Stimulated activated memory B cell treated with anti-CD40 and anti-IgM and Interleukin-4, amounts not matched to agents 10 μg/mL and 1 μg/mL and 100 μg/mL, for 72 hours (primary cell): ENCODE measurements at places on chromosomes 3 and 15.

- no peak for ATAC-seq
Observed at GRCh38 chr3:65433480-65433879, 605.2 kb downstream of the MAGI1 start.

DNA sequence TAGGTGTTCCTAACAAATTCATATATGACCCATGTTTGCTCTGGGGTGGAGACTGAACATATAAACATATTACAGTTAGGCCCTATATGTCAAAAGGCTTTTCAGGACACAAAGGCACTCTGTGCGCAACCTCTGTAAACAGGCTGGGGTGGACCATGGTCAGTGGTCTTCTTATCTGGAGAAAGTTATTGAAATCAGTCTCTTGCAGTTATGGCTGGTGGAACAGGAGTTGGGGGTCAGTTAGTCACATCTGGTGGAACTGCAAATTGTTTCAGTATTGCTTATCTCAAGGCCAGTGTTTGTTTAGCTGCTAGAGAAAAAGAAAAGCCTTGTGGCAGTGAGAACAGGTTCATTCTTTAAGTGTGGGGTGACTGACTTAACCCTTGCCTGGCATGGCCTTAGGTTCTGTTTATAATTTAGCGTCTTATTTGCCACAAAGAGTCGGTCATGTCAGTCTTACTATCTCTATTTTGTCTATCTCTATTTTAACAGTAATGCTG lies 5.9 kb upstream of the GP9 start:
- no peak for ATAC-seq

DNA sequence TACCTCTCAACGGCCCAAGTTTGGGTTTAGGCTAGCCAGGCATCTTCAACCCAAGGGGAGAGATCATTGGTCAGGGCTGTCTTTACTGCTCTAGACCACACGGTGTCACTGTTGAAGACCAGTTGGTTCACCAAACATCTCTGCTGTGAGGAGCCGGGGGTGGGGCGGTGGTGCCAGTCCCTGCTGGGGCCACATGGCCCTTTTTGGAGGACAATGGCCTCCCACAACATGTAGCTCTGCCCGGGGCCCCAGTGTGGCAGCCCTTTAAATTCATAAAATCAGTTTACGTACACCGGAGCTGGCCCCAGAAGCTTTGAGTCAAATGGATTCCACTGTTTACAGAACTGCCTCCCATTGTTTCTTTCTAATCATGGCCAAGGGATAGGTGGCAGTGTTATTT lies 19.1 kb upstream of the TM4SF18 start:
- ATAC-seq: peak; percentile 53

- ATAC-seq: no peak
Observed at GRCh38 chr3:186079925-186080324, 29.0 kb downstream of the ETV5 start.

DNA sequence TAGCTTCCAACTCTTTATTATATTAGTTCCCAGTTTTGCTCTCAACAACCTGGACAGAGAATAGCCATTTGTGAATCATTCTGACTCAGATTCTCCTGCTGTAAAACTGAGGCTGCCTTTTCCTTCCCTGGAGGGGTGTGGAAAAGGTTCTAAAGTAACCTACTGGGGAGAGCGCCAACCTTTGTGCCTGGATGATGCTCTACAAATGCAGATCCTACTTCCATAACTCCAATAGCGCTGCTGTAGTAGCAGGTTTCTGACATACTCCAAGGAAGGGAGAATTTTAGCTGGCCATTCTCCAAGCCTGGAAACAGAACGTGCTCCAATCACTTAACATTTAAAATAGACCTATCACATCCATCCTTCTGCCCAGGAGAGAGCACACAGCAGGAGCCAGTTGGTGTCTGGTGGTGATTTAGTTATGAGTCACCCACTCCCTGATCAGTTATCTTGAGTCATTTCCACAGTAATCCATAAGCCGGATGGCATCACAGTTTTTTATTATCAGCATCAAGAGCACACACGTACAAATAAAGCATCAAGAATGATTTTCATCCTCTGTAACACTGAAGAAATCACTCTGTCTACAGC lies 38.3 kb downstream of the MYH15 start:
- no peak for ATAC-seq

GRCh38 chr3:24407980-24408680 lies 86.5 kb downstream of the THRB start:
- ATAC-seq: no peak

GRCh38 chr3:124688581-124689454 lies 41.4 kb upstream of the UMPS start:
- peak; percentile 81 for ATAC-seq

- no peak for ATAC-seq
Observed at GRCh38 chr3:119413603-119414280, 49.7 kb downstream of the TMEM39A start.

DNA sequence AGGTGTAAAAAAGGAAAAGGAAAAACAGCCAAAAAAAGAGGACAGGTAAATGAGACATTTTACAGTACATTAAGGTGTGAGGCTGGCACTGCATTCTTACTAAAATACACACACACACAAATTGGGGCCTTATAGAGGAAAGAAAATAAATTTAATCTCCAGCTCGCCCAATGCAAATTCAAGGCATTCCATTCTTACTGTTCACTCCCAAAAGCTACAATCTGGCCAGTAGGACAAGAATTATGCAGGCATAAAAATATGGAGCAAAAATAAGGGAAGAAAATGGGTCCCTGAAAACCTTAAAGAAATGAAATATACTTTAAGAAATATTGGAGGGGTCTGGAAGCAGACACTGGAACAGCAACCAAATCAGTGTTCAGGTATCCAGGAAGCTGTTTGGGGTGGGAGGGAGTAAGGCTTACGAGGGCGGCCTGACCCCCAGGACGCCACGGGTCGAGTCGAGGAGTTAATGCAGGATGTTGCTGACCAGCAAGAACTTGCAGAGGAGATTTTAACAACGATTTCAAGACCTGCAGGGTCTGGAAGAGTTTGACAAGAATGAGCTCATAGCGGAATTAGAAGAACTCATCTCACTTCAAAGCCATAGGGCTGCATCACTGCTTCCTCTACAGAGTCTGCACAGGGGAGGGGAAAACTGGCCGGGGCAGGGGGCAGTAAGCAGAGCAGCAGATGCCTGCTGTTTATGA lies 245.5 kb downstream of the TBL1XR1 start:
- no peak for ATAC-seq

DNA sequence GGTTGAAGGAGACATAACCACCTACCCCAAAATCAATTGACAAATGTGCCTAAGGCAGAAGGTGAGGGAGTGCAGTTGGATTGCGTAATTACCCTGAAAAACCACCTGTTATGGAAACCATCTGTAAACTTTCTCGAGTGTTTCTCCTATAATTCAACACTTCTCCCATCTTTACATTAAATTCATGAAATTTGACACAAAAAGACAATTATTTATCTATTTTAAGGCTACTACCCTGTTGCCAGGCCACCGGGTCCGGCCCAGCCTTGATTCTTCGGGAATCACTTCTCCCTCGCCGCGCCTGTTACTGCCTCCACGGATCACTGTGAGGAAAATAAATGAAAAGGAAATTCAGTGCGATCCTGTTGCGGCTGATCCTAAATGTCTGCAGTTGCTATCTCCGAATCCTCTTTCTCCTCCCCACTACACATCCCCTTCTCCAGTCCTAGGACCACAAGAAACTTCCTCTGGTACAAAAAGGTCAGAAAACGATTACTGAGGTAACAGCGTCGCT lies 646 bp downstream of the IQCB1 start:
- no peak for ATAC-seq

GRCh38 chr15:51680321-51680720 lies 982 bp upstream of the SCG3 start:
- no peak for ATAC-seq

DNA sequence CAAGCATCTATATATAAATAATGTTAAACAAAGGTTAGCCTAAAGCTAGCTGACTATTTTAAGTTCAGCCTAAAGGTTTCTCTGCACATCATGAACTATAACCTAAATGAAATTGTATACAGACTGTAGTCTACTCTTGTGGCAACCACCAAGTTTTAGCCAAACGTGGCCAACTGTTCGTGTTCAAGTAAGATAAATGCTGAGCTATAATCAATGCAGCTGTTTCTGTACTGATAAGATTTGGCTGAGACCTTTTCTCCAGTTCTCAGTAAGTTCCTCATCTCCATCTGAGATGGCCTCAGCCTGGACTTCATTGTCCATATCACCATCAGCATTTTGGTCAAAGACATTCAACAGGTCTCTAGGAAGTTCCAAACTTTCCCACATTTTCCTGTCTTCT lies 43.7 kb upstream of the IGSF10 start:
- ATAC-seq: no peak

GRCh38 chr3:43259626-43260025 lies 26.7 kb upstream of the SNRK start:
- no peak for ATAC-seq

GRCh38 chr3:50139308-50139707 lies 15.8 kb upstream of the SEMA3F start:
- peak; percentile 3 for ATAC-seq

GRCh38 chr3:61847784-61848462 lies 286.6 kb downstream of the PTPRG start:
- no peak for ATAC-seq

DNA sequence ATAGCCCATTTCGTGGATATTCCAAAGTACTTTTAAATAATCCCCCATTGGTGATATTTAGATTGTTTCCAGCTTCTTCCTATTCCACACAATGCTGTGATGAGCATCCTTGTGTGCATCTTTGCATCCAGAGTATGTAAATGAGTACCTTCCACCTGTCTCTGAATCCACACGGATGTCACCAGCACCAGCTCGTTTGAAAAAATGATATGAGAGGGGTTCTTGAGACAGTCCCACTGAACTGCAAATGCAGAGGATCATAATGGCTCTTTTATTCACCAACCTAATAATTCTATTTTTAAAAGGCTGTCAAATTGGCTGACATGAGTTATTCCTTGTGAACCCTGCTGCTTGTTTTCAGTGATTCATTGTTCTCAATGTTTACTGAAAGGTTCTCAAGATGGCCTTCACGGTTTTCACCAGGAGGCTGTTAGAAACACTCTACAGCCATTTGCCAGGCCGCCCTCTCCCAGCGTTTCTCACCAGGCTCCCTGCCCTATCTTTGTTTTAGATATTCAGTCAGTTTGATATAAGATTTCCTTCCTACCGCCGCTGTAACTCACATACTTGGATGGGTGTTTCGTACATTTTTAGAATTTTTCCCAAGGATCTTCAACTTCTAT lies 96.7 kb upstream of the PTPRG start:
- ATAC-seq: no peak

- ATAC-seq: peak; percentile 67
Observed at GRCh38 chr3:121992601-121993560, 29.2 kb downstream of the ILDR1 start.

GRCh38 chr3:30502742-30503073 lies 103.7 kb upstream of the TGFBR2 start:
- ATAC-seq: peak; percentile 84

DNA sequence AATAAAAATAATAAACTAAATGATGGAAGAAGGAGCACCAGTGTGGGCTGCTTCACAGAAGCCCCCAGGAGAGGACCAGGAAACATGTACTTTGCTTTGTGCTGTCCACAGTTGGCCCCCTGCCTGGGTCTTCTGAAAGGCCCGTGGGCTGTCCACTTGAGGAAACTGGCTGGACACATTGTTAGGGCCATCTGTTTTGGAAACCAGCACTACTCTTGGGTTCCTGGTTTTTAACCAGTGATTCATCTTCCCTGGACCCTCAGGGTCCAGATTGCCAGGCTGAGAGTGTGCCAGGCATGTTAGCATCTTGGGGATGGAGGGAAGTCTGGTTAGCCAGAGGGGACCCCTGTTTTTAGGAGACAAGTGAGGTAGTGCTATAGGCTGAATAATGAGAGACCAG lies 297.2 kb upstream of the C2CD4B start:
- ATAC-seq: no peak

GRCh38 chr15:70478251-70478990 lies 284.9 kb downstream of the UACA start:
- ATAC-seq: peak; percentile 67

GRCh38 chr15:41892621-41893421 lies 1.0 kb downstream of the SPTBN5 start:
- ATAC-seq: peak; percentile 25

DNA sequence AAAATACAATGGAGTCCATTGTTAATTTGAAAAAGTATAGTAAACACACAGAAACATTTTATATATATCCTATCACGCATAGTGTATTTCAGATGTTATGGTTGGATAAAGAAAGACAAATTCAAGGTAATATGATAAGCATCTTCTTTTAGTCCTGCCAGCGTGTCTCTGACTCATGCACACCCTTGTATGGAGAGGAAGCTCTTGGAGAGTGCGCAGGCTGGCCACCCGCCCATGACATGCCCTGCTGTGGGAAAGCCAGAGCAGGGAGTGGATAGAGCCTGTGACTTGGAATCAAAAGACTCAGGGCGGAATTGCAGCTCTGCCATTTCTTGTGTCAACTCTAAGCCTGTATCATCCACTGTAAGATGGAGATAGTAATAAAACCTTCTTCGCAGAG lies 23.0 kb upstream of the COPG1 start:
- no peak for ATAC-seq

DNA sequence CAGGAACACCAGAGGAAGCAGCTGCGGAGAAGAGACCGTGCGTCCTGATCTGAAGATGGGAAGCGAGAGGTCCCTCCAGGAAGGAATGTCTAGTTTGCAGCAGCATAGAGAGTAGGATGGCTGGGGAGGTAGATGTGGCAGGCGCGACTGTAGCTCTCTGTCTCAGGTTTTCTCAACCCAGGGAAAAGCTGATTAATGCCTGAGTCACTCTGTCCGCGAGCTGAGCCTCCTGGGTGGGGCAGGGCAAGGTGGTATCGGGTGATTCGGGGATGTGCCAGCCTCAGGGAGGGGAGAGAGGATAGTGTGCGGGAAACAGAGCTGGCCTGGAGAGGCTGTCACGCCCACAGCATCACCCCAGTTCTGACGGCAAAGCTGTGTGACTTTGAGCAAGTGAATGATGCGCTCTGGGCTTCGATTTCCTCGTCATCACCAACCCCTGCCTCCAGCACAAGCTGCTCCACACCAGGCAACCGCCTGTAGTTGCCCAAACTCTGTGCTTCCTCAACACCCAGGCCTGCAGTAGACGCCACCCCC lies 28.4 kb downstream of the CPN2 start:
- ATAC-seq: no peak

DNA sequence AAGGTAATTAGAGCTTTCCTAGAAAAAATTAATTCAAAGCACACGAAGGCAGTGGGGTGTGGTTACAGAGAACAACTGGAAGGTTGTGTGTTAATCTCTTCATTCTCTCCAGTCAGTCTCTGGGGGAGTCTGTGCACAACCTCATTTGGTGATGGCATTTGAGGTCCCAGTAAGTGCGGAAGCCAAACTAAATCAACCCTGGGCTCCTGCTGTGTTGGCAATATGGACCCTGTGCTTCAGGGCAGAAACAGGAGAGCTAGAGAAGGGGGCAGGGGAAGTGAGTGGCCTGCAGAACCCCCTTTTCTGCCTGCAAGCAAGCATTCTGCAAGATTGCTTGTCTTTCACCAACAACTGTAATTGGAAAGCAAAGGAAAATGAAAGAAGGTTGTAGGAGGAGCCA lies 195.9 kb upstream of the ST8SIA2 start:
- ATAC-seq: no peak

- no peak for ATAC-seq
Observed at GRCh38 chr3:27670619-27671018, 51.5 kb downstream of the EOMES start.
